Thoracic aorta (tissue), 2 donors: ENCODE measurements at places on chromosomes 11 and 22.

GRCh38 chr11:501683-502287, 5.3 kb downstream of the RNH1 start:
- DNase-seq, result no peak

DNA sequence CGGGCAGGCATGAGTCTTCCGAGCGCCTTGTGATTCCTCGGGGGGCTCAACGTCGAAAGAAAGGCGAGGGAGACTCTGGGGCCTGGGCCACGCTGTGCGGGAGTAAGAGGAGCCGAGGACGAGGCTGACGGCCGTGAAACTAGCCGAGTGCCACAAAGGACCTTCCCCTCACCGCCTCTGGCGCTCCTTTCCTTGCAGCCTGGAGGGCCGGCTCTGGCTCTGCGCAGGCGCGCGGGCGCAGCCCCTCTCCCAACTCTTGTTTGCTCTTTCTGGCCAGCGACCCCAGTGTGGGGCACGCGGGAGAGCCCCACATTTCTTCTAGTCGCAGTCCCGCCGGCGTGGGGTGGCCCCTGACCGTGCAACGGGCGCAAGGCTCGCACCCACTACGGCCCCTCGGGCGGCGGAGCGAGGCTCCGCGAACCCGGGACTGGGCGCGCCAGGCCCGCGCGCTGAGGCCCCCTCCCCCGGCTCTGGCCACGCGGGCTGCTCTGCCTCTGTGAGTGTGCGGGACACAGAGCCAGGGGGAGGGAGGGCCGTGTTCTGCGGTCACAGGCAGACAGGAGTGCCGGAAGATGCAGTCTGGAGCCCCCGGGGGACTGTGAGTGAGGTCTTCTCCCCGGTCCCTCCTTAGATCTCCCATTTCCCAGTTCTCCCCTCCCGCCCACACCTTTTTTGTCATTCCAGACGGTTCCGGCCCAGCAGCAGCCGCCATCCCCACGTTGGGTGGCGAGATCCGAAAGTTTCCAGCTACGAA, 1.0 kb upstream of the TOB2 start:
- no peak for DNase-seq

GRCh38 chr22:37267135-37267587, 15.1 kb upstream of the CYTH4 start:
- no peak for DNase-seq

DNA sequence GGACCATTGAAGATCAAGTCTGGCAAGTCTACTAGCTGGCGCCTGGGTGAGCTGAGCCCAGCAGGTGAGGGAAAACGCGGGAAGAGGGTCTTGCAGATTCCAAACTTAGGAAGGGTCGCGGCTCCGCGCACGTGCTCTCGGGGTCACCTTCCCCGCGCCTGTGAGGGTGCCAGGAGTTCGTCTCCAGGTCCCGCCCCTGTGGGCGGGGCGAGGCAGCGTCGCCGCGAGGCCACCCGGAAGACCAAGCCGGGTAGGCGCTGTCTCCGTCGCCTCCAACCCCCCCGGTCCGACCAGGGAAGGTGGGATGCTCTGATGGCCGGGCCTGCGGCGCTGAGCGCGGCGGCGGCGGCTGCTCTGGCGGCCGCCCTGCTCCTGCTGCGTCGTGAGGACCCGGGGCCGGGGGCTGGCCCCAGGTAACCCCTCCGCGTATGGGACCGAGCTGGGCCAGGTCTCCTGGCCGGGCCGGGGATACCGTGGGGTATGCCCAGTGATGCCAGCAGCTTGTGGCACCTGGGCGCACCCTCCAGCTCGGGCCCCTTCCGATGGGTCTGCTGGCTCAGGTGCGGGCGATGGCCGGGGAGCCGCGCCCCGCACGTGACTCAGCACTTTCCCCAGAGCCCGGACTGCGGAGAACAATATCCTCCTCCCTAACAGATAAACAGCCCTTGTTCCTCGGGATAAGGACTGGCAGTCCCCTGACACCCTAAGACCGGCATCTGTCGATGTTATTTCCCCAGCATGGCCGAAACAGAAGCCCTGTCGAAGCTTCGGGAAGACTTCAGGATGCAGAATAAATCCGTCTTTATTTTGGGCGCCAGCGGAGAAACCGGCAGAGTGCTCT, at the start of gene HTATIP2:
Gene HTATIP2, plus strand, starts transcription at position 215 of the 841 bp plus-strand sequence. Its CDS starts 524 bp downstream, at position 739.
- DNase-seq, result no peak

DNA sequence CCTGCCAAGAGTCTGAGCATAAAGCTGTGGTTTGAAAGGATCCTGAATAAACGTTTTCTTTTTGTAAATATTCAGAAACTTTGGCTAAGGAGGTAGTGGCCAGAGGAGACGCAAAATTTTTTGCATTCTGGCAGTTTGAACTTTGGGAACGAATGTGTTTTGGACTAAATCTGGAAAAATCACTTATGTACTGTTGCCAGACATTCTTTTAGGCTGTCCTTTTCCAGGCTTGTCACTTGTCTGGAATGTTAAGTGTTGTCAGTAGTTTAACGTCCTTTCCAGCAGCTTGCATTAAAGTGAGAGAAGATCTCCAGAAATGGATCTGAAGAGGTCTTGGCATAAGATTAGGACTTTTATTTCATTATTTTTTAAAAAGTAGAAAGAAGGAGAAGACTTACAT, 18.5 kb downstream of the SPECC1L start:
- DNase-seq, result no peak

GRCh38 chr11:46278387-46279125, 1.1 kb downstream of the CREB3L1 start:
- no peak for DNase-seq

DNA sequence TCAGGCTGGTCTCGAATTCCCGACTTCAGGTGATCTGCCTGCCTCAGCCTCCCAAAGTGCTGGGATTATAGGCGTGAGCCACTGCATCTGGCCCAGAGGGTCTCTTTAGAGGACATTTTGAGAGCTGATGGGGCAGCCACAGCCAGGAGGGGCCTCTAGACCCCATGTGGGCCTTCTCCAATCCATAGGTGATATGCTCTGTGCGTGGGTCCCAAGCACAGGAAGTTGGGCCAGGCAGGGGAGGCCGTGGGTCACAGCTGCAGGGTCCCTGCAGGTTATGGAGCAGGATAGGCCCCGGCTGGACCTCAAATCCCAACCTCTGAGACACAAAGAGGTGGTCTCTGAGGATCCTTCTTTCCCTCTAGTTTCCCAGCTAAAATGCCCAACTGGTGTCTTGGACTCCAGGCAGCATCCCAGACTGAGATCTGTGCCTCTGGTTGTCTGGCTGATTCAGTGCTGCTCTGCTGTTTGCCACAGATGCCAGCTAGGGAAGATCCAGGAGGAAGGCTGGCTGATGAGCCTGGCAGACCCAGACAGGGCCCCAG, 1.5 kb downstream of the LRRC75B start:
- no peak for DNase-seq

GRCh38 chr11:74084796-74085541, 76.1 kb upstream of the UCP3 start:
- no peak for DNase-seq

DNA sequence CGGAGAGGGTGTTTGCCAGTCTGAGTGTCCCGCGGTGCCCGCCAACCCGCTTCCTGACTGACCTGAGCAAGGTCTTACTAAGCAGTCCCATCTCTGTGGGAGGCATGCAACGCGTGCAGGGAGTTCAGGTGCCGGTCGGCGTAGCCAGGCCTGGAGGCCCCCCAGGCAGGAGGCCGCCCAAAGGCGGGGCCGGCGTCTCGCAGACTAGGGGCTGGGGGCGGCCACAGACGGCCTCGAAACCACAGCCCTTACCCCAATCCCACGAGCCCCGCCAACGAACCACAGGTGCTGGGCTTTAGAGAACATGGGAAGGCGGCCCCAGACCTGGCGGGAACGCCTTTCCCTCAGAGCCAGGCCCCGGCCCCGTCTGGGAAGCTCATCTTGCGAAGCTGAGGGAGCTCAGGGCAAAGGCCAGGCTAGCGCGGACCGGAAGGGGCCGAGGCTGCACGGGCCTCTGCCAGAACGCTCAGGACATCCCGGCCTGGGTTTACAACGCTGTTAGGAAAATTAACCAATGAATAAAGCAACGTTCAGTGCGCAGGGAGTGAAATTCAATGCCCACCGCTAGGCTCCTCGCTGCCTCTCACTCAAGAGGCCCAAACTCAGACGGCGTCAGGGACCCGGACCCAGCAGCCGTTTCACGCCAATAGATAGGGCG, 2.1 kb upstream of the MTFP1 start:
- DNase-seq, result no peak

GRCh38 chr11:131656839-131657211, 286.4 kb downstream of the NTM start:
- DNase-seq, result no peak

DNA sequence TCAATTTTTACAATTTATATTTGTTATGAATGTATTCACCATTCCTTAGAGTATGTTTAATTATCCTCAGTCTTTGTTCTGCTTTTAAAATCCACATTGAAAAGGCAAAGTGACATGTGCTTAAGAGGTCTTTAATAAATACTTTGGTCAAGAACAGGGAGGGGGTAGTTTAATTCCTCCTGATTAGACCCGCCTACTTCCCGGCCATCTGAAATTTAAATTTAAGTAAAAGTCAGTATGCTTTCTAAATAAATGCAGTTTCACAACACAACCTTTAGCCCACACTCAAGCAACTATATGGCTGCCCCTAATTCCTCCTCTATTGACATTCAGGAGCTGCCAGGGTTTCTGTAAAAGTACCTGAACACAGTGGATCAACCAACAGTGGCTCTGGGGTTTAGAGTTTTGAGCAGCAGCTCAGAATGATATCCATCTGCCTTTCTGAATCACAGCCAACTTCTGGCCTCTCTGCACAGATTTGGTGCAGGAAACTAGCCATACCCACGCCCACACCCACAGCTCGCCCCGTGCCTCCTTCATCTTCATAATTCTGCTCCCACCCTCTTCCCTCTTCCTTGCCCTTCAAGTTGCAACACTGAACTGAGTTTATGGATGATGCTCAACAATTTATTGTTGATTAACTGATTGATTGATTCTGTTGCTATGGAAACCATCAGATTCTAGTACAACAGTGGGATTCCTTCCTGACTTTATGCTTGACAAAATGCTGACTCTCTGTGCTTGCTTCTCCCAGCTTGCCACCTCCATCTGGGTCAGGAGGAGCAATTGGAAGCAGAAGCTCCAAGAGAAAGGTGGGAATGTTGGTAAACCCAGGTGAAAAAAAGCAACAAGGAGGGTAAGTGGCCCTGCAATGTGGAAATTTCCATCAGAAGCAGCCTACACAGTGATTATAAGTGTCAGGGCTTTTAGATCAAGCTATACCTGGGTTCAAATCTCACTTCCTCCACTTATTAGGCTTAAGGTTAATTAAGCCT, 70.8 kb downstream of the PANX1 start:
- DNase-seq, result no peak

GRCh38 chr11:82995754-82996398, 75.8 kb downstream of the RAB30 start:
- no peak for DNase-seq

DNA sequence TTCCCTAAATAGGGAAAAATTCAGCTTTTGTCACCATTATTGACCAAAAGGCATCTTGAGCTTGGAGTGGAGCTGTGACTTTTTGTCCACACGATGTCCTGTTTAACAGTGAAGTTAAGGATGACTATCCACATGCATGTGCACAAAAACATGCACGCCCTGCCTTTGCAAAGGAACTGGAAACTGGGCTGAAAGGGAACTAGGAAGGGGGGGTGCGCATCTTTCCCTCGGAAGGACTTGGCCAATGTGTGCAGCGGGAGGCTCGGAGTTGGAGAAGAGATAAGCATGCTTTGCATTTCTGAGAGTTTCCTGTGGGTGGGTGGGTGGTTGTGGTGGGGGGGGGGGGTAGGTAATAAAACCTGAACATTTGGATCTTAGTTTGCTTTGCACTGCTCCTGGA, 411 bp upstream of the KIRREL3 start:
- DNase-seq, result no peak

- no peak for DNase-seq
Observed at GRCh38 chr22:31099841-31100761, 7.3 kb downstream of the SELENOM start.

DNA sequence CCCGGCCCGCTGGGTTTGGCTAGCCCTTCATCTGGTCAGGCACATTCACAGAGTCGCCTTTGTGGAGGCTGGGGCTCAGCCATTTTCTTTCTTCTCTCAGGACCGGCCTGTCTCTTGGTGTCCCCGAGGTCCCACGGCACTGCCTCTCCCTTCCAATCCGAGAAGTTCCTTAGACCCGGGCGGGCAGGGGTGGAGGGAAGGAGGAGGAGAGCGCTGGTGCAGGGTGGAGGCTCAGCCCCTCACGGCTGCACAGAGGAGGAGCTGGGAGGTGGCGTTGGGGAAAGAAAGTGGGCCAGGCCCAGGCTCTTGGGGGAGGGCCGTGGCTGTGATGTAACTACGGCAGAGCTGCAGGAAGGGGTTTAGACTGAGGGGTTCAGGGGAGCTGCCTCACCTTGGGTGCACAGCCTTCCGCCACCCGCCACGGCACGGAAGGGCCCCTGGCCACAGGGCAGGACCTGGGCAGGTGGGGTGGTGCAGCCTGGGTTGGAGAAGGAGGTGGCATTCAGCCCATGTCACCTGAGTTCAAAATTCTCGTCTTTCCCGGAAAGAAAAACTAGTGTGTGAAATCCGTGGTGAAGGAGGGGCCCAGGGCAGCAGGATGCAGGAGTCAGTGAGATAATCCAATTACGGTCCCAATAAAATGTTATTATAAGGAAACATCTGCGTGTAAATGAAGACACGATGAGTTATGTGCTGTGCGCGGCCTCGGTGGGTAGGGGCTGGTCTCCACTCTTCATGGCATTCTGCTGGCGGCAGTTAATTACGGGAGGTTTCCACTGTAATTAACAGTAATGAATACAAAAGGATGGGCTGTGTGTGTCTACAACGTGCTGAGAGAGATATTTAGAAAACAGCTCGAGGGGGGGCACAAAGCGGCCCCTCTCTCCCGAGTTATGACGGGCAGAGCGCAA, 1.7 kb downstream of the BRSK2 start:
- no peak for DNase-seq

- no peak for DNase-seq
Observed at GRCh38 chr11:32630844-32631243, 47.2 kb downstream of the EIF3M start.

DNA sequence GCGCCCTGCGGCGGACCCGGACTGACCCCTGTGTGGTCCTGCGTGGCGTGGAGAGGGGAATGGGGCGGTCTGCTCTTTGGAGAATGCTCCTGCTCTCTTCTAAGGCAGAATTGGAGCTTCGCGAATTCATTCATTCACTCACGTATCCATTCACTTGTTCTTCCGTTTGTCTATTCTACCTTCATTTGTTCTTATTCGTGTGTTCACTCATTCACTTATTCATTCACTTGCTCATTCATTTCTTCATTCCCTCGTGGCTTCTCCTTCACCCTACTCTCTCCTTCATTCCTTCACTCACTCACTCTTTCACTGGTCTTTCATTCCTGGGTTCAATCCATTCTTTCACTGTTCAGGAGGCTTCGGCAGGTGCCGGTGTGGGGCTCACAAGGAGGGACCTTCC, 69.6 kb downstream of the WNT7B start:
- no peak for DNase-seq

- no peak for DNase-seq
Observed at GRCh38 chr11:706957-707816, 1.2 kb downstream of the EPS8L2 start.
